GM23338 (cell line): ENCODE measurements at places on chromosomes 13 and 19. TPM values are rescaled to one million over a fixed set of nuclear protein-coding genes. Genes with fewer than 3 reads are reported as not detected.

The GPC6 gene
- total RNA-seq = 28.6 and 30.7 TPM in 2 replicates

The ZNF625 gene
- 18.6 and 28.2 TPM in 2 replicates for total RNA-seq

GRCh38 chr13:73998631-73999030 is 135.6 kb downstream of the KLF12 start:
- DNase-seq = no peak

DNA sequence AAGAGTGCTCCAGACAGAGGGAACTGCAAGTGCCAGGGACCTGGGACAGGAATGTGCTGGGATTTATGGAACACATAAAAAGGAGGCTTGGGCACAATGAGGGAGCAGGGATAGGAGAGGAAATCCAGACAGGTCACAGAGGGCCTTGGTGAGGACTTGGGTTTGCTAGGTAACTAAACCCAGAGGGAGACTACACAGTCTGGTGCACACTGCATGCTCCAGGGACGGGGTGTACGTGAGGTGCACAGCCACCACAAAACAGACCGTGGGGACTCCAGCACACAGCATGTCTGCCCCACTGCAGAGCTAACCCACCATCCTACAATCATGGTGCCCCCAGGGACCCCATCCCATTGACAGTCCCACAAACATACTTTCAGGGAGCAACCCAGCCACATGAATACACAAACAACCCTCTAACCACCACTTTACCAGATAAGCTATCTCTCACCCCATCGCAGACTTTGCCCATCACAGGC is 5.5 kb upstream of the ZFP36 start:
- DNase-seq = no peak

DNA sequence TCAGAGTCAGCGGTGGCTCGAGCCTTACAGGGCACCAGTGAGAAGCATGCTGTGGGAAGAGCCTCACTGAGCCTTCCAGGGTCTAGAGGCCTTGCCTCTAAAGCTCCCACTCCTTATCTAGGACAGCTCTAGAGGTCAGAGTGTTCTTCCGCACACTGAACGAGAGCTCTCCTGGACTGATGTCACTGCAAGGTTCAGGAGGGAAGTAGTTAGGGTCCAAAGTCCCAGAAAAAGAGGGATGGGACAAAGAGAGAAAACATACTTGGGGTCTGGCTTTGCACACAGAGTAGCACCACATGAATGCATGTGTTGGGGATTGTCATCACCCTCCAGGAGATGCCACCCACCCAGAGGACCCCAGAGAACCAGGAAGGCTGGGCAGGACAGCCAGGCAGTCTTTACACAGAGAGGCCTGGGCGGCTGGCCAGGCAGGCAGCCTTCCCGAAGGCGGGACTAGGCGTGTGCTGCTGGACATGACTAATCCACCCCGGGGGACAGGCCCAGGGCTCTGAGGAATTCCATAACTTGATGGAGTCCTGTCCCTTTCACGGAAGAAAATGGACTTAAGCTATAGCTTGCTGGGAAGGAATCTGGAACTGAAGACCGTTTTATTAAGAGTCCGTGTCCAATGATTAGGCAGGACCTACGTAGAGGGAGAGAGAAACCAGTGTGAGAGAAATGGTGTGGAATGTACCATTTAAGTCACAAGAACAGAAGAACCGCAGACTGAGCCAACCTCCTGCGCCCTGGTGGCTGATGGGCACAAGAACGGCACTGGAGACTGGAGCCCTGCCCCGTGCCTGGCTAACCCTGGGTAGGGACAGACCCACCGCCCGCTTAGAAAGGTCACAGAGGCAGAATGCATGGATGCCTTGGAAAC is 16.6 kb upstream of the EPHX3 start:
- no peak for DNase-seq

The S1PR2 gene
- total RNA-seq = 13.2 and 13.9 TPM in 2 replicates
